Fibroblast of mammary gland (primary cell): ENCODE measurements at places on chromosomes 7 and 10.

- no peak for DNase-seq
Observed at GRCh38 chr7:94109556-94109955, 105.4 kb upstream of the BET1 start.

- DNase-seq = peak; percentile 43
Observed at GRCh38 chr7:89223900-89224395, 428.4 kb upstream of the TEX47 start.

GRCh38 chr7:92231-92674, 100.1 kb upstream of the FAM20C start:
- DNase-seq = no peak

DNA sequence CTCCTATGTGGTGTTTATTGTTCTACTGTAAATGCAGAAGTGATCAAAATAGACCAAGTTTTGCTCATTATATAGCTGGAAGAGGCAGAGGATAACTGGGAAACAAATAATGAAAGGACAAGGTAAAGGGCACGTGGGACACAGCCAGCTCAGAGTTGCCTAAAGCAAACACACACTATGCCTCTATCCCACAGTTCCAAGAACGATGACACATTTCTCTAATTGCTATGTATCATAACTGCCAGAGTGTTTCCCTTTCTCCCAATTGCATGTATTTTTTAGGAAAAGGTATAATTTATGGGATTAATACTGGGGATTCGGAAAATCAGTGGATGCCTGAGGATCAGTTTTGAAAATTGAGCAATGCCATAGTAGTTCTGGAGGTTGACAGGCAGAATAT, 49.0 kb downstream of the CCDC71L start:
- peak; percentile 69 for DNase-seq

- DNase-seq = peak; percentile 93
Observed at GRCh38 chr7:32905175-32905662, 13.7 kb upstream of the KBTBD2 start.

DNA sequence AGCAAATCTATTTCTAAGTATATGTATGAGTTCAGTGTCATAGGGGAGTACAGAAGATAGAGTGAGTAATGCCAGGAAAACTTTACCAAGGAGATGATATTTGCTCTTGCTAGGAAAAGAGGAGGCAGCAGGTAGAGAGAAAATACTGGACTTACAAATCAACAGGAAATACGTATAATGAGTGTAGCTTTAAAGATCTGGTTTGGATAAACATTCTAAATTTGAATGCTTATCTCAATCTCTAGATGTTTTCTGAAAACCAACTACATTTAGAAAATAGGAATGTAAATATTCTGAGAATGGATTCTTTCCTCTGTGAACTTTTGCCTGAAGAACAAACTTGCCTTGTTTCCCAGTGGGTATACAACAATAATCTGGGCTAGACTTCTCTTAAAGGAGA, 46.9 kb upstream of the GNAI1 start:
- peak; percentile 28 for DNase-seq

GRCh38 chr10:124558339-124559321, 97.0 kb downstream of the LHPP start:
- DNase-seq = peak; percentile 29

DNA sequence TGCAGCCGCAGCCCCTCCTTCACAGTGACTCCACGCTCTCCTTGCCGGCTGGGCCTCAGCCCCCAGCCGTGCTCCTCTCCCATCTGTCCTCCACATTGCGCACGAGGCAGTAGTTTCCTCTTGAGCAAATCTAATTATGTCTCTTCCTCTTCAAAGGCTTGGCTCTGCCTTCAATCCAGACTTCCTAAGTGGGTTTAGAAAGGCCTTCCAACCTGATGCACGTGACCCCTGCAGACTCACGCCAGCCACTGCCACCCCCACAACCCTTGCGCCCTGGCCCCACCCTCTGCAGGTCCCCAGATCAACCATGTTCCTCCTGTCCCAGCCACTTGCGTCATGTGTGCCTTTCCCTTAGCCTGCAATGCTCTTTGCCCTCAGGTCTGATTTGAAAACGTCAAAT, 75.0 kb upstream of the ADAM12 start:
- no peak for DNase-seq

DNA sequence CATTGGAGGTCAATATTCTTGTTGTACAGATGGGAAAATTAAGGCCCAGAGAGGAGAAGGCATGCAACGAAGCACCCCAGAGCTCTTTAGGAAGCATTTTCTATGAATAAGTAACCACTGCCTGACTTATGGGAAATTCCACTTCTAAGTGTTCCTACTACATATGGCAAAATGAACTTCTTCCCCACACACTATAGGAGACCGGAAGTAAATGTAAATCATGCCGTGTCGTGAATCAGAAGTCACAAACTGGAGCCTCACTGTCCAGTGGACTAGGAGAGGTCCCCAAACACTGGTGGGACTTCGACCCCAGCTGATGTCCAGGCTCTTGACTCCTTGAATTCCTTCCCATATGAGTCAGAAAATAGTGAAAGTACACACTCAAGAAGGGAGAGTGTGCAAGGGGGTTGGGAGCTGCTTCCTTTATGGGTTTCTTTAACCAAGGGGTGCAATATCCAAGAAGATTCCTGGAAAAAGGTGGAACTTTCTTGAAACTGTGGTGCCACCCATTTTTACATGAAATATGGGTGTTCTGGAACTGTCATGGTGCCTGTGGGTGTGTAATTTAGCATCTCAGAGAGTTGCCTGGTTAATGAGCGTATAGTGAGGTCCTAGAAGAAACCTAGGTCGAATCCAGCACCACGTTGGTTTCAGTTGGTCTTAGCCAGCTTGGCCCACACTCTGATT, 6.7 kb downstream of the RASSF4 start:
- DNase-seq = no peak

GRCh38 chr10:64408391-64409183, 887.4 kb downstream of the REEP3 start:
- DNase-seq = no peak

- no peak for DNase-seq
Observed at GRCh38 chr10:122499012-122499411, 37.7 kb downstream of the HTRA1 start.

- peak; percentile 93 for DNase-seq
Observed at GRCh38 chr7:139936760-139937310, 107.8 kb downstream of the TBXAS1 start.

DNA sequence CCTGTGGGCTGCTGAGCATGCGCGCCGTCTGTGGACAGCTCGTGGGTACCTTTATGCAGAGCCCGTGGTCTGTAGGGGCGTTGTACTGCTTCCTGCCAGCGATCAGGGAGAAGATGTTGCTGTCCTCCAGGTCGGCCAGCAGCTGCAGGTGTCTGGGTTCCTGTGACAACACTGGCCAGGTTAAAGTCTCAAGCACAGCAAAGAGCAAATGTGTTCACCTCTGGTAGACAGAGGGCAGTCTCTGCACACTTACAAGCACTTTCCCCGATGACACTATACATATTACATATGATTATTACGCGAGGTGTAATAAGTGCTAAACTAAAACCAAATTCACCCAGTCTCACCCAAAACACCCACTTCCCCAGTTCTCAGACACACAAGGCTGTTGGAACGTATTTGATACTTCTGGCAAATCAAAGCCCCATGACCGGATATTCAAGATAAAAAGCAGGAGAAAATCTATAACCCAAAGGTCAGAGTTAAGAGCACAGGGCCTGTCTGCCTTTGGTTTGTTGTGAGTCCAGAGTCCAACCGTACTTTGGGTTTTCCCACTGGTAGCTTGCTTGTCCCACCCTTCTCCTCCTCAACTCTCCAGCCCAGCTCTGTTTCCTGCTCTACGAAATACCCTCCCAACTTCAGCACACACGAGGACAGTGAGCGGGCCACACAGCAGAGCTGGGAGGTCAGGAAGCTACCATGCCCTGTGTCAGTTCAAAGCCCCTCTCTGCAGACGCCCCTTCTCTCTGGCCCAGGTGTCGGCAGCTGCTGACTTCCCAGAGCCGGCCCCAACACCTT, 49.7 kb upstream of the DDC start:
- DNase-seq = peak; percentile 16

DNA sequence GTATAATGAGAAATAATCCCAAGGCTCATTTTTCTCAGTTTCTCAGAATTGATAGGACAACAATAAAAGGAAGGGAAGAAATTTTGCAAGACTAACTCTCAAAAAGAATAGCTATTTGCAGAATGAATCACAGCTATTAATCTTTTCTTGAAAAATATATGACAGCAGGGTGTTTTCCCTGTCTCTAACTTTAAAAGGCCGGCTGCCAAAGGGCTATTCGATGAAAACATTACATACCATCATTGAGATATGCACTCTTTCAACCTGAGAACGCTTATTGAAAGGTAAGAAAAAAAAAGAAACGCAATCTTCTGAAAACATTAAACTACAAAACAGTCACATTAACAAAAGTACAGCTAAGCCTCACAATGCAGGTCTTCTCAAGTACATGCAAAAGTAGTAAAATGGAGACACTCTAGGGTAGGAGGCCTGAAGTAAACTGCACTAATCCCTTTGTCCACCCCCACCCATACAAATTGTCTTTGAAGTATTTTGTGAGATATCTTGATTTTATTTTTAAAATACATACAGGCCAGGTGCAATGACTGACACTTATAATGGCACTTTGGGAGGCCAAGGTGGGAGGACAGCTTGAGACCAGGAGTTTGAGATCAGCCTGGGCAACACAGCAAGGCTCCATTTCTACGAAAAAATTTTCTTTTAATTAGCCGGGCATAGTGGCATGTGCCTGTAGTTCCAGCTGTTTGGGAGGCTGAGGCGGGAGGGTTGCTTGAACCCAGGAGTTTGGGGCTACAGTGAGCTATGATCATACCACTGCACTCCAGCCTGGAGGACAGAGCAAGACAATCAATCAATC, 83.0 kb downstream of the PARD3 start:
- peak; percentile 70 for DNase-seq

GRCh38 chr7:34584526-34584925, 73.5 kb upstream of the NPSR1 start:
- no peak for DNase-seq

- peak; percentile 46 for DNase-seq
Observed at GRCh38 chr10:97427571-97428179, 1.7 kb downstream of the PGAM1 start.

- DNase-seq = peak; percentile 88
Observed at GRCh38 chr7:90250601-90251303, 5.8 kb downstream of the CFAP69 start.

- DNase-seq = no peak
Observed at GRCh38 chr7:104795616-104796398, 218.2 kb upstream of the KMT2E start.

DNA sequence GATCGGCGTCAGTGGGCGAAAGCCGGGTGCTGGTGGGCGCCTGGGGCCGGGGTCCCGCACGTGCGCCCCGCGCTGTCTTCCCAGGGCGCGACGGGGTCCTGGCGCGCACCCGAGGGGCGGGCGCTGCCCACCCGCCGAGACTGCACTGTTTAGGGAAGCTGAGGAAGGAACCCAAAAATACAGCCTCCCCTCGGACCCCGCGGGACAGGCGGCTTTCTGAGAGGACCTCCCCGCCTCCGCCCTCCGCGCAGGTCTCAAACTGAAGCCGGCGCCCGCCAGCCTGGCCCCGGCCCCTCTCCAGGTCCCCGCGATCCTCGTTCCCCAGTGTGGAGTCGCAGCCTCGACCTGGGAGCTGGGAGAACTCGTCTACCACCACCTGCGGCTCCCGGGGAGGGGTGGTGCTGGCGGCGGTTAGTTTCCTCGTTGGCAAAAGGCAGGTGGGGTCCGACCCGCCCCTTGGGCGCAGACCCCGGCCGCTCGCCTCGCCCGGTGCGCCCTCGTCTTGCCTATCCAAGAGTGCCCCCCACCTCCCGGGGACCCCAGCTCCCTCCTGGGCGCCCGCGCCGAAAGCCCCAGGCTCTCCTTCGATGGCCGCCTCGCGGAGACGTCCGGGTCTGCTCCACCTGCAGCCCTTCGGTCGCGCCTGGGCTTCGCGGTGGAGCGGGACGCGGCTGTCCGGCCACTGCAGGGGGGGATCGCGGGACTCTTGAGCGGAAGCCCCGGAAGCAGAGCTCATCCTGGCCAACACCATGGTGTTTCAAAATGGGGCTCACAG, 1.1 kb downstream of the EGFR start:
- no peak for DNase-seq

DNA sequence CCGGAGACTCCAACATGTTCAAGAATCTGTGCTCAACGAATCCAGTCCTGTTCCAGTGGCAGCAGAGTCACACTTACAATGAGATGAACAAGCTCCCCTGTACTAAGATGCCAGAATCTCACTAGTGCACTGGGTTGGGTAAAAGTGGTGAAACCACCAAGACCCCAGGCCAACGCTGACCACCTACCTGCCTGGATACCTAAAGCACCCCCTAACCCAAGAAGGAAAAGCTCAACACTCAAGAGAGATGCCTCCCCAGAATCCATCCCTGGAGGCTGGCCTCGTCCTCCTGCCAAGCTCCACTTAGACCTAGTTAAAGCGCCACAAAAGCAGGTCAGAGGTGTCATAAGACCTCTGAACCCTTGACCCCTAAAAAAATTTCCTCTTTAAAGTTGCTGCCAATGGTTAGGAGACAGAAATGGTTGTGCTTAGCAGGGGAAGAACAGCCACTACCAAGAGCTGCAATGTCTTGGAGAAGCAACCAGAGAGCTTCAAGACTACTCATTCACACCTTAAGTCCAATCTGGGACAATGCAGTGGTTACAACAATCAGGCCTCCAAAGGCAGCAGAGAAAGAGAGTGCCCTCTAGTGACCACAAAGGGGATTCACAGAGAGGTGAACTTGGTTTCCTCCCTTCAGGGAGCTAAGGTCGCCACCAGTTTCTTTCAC, 94.6 kb upstream of the MACROH2A2 start:
- peak; percentile 62 for DNase-seq

GRCh38 chr10:43958071-43958432, 309.4 kb upstream of the ZNF32 start:
- no peak for DNase-seq
